D721Med (cell line): ENCODE measurements at places on chromosomes 5 and 9.

GRCh38 chr9:86257391-86257790 lies 2.1 kb downstream of the C9orf153 start:
- DNase-seq, result no peak

- no peak for DNase-seq
Observed at GRCh38 chr9:113541019-113541900, 77.7 kb downstream of the RGS3 start.

- no peak for DNase-seq
Observed at GRCh38 chr9:128421482-128421996, 882 bp downstream of the CERCAM start.

DNA sequence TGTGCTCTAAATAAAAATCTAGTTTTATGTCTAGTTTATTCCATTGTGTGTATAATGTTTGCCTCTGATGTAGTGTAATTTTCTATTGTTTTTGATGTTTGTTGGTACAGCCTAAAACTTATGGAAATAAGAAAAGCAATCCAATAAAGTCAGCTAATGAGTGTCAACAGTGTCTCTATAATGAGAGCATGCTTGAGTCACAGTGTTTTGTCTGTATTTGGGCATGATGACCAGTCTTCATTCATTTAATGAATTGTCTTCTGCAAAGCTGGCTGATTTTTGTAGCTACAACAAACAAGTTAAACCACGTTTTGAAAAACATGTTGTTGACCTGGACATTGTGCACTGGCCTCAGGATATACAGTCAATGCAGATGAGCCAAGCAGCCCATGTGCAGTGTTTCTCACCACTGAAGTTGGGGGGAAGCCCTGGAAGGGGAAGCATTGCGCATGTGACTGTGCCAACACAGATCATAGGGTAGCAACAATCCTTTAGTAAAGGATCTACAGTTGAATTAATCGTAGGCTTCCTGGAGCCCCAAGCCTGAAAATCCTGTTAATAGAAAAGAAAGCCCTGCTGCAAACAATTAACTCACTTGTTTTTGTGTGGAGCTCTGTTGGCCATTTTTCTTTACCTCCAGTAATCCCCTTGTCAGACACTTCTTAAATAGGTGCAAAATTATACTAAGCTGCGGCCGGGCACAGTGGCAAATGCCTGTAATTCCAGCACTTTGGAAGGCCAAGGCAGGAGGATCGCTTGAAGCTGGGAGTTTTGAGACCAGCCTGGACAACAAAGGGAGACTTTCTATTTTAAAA lies 88.0 kb downstream of the INIP start:
- no peak for DNase-seq

DNA sequence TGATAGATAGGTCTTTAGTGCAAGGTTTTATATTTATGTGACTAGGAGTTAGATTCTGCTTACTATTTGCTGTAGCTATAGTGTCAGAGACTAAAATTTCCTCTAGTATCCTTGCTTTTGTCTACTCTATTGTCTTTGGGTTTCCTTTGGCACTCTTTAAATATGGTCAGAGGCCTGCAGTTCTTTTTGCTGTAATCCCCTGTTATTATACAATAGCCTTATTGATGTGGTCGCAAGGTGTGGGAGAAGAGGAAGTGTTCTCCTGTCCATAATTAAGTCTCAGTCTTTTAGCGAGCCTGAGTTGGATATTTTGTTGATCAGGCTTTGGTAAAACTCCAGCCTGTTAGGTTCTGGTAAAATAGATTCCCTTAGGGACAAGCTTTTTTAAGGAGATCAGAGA lies 34.9 kb downstream of the LURAP1L start:
- no peak for DNase-seq

DNA sequence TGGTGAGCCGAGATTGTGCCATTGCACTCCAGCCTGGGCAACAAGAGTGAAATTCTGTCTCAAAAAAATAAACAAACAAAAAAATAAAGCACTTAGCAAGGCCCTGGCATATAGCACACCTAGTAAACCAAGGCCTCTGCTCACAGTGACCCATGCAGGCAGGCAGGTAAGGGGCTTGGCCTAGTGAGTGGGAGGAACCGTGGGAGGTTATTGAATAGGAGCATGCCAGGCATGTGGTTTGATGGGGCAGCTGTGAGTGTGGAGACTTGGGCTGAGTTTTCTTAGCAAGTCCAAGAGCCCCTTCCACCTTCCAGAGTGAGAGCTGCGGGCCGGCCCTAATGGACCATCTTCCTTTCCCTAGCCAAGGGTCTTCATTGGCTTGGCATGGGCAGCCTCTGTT lies 4.5 kb upstream of the NDST1 start:
- DNase-seq, result no peak

- no peak for DNase-seq
Observed at GRCh38 chr9:128587453-128587852, 35.1 kb downstream of the SPTAN1 start.

DNA sequence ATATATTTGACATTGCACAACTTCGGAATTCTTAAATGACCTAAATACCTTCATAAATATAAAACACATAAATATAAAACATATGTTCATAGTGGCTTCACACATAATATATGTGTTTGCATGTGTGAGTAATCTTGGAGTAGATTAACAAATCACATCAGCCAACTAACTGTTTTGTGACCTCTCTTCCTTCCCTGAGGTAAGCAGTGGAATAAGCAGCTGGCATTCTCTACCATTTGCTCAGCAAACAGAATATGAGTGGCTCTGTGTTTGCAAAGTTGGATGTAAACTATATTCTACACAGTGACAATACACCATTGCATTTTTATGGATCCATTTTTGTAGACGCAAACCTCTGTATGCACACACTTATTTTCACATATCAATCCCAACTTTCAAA lies 189.9 kb downstream of the ACER2 start:
- DNase-seq, result no peak

DNA sequence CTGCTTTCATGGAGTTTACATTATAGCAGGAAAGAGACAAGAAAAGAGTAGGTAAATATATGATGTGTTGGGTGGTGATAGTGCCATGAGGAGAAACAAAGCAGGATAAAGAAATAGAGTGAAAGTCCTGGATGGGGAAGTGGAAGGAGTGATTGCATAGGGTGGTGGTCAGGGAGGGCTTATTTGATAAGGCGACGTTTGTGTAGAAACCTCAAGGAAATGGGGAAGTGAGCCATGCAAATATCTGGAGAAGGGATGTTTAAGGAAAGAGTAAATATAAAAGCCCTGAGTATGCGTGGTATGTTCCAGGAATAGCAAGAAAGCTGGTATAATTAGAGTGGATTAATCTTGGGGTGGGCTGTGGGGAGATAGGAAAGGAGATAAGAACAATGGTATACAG lies 134.7 kb upstream of the SV2C start:
- no peak for DNase-seq

- no peak for DNase-seq
Observed at GRCh38 chr9:129343424-129344375, 165.6 kb upstream of the IER5L start.

GRCh38 chr5:169797577-169797976 lies 160.5 kb downstream of the DOCK2 start:
- DNase-seq, result no peak

DNA sequence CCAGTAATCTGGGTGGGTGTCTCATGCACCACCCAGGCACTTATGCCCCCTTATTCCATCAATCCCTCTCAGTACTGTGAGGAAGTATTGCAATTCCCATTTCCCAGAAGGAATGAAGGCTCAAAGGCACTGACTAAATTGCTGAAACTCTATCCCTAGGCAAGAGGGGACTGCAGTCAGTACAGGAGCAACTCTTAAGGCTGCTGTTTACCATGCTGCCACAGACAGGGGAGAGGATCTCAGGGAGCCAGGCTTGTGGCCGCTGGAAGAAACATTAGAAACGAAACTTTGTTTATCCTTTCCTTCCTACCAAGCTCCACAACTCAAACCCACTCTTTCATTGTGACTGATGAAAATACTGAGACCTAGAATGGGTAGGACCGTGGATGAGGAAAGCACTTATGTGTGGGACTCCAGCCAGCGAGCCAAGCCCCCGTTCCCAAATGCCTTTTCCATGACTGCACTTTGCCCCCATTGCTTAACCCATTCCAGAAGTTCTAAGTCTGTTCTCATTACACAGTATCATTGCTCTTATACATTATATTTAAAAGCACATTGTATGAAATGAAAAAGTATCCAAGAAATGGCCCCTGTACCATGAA lies 54.3 kb downstream of the TLE1 start:
- DNase-seq, result no peak

DNA sequence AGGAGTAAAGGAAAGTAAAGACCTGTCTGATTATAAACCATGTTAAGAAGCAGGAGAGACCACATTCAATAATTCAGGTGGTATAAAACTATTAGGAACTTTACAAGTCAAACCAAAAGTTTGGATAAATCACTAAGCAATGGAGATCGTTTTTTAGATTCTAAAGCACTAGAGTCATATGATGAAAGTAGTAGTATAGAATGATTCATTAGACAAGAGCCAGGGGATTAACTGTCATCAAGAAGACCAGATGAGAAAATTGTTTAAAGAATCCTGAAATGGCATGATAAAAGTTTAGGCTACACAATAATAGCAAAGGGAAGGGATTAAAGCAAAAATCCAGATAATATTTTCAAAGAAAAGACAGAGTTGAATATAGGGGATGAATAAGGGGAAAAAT lies 12.9 kb upstream of the CARNMT1 start:
- DNase-seq, result no peak

- DNase-seq, result peak; percentile 13
Observed at GRCh38 chr5:773517-774264, 10.8 kb downstream of the ZDHHC11B start.

DNA sequence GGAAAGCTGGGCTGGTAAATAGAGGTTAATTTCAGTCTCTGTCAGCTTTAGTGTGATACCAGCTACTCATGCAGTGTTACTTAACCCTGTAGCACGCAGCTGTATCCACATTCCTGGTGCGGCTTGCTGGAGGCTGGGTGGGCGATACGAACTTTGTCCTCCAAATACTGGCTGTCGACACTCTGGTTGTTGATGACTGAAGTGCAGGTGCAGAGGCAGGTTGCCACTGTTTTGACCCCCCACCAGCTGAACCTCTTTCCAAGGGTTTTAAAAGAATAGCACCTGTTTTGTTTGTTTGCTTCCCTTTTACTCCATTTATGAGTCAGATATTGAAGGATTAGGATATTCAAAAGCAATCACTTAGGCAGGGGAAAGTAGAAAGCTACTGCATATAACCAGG lies 4.4 kb upstream of the RABGAP1 start:
- no peak for DNase-seq

DNA sequence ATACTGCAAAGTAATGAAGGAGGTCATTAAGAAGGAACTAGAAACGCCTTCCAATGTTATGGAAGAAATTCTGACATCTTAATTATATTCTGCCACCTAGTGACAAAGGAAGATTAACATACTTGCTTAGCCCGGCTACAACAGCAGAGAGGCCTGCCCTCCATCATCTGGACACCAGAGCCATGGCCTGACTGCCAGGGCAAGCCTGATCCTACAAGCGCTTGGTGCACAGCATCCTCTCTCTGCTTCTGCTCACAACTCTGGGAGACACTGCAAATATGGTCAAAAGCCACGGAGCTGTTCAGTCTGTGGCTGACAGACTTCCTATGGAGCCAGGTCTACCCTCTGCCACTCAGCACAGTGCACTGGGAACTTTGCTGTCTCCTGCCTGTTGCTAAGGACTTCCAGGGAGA lies 87.3 kb upstream of the SLC44A1 start:
- DNase-seq, result no peak

- no peak for DNase-seq
Observed at GRCh38 chr5:21817668-21818369, 1035.3 kb downstream of the CDH12 start.

GRCh38 chr9:136051837-136052471 lies 43.1 kb downstream of the NACC2 start:
- no peak for DNase-seq

GRCh38 chr9:107557236-107557990 lies 67.8 kb upstream of the KLF4 start:
- no peak for DNase-seq

DNA sequence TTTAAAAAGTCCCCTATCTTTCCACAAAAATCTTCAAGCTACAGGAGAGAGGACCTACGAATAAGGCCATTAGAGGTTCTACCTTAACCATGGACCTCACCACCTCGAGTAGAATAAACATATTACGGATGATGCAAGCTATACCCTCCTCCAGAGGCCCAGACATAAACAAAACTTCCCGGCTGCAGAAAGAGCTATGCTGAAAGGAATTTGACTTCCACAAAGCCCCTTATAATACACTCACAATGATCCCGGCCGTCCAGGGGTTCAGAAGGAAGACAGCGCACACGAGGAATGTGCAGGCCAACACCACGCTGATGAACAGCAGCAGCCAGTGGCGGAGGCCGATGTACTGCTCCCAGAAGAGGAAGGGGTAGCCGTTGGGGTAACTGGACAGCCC lies 59.0 kb downstream of the PTCH1 start:
- no peak for DNase-seq

GRCh38 chr9:105206821-105207699 lies 37.4 kb upstream of the SLC44A1 start:
- DNase-seq, result no peak

- no peak for DNase-seq
Observed at GRCh38 chr5:56681346-56681745, 134.0 kb upstream of the MAP3K1 start.

DNA sequence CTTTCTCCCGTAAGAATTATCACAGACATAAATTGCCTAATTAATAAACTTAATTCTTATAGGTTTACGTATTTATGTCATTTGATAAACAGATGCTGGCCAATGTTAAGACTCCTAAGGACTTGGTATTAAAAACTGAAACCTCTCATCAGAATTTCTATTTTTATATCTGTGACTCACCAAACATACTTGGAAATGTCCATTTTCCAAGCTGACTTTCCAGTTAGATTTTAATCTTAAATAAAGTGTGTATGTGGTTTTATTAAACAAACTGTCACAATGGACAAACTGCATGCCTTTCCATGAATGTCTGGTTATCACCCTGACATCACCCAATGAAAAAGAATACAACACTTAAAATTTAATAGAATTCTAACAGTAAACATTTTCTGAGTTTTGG lies 12.6 kb upstream of the COL23A1 start:
- no peak for DNase-seq

DNA sequence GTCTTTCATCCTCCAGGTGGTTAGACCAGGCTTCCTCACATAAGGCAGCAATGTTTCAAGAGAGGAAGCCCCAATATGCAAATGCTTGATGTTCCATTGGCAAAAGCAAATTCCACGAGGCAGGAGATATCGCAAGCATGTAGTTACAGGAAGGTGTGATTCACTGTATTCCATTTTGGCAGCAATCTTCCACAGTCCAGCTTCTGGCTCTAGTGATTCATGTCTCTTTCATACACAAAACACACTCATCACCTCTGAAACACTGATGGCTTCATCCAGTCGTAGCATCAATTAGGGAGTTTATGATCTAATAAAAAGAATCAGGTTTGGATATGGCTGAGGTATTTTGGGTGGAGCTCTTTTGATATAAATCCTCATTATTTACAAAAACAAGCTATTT lies 552.2 kb upstream of the RIOK2 start:
- DNase-seq, result no peak

- no peak for DNase-seq
Observed at GRCh38 chr5:126358525-126358924, 64.7 kb upstream of the GRAMD2B start.
